T-cell (primary cell): ENCODE measurements at places on chromosomes 6 and 20.

DNA sequence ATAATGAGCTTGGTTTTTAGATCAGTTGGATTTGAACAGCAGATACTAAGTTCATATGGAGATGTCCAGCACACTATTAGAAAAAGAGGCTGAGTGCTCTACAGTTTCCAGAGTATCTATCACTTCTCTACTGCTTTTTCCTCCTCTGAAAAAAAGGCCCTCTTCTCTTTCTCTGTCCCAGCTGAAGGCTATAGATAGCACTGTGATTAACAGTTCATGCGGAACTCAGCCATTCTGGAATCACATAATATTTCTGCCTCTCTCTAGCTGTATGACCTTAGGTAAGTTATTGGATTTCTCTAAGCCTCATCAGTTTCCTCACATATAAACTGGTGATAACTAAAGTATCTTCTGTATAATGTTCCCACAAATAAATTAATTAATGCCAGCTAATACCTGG is 184.1 kb downstream of the UBE3D start:
- no peak for DNase-seq

GRCh38 chr6:122569230-122569771 is 40.9 kb upstream of the PKIB start:
- no peak for DNase-seq

- DNase-seq: no peak
Measured at GRCh38 chr6:166057431-166057830, 110.2 kb downstream of the TBXT start.

- no peak for DNase-seq
Measured at GRCh38 chr20:4896119-4896702, 105.1 kb downstream of the SLC23A2 start.

GRCh38 chr6:104625536-104625935 is 234.2 kb downstream of the HACE1 start:
- no peak for DNase-seq

DNA sequence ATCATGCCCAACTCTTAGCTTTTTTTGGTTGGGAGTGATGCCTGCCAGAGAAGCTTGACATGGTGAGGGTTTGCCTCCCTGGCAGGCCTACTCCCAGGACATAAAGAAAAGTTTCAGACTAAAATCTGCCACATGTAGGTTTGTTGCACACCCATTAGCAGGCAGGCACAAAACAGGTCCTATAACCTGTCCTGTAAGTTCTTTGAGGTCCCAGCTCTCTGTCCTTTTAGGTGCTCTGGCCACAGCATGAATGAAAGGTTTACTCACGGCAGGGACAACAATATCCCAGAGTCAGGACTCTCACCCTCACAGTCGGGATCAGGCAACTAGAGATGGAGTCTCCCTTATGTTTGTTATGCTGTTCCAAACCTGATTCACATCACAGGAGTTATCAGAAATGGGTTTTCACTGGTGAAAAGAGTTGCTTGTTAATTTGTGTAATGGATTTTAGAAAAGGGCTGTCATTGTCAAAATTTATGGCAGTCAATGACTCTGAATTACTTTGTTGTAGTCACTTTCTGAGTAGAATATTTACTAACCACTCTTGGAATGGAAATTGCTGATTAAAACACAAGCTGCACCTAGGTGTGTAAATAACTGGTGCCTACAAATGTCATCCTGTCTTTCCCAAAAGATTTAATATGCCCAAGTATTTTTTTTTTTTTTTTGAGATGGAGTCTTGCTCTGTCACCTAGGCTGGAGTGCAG is 5.8 kb upstream of the SRPK1 start:
- DNase-seq: no peak

DNA sequence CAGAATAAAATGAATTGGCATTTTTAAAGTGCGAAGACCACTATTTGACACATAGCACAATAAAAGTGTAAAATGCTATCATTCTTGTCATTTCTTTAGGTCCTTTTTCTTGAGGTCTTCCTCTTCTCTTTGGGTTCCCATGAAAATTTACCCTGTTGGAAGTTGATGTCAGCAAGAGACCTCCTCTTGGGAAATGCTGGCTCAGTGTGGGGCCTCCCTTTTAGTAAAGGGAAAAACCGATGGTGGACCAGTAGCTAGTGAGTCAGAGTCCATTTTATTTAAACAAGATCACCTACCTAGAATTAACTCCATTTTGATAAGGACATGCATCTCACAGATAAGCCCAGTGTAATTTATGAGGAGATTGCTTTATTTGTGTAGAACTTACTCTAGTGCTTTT is 37.7 kb upstream of the HLA-C start:
- no peak for DNase-seq

- no peak for DNase-seq
Measured at GRCh38 chr6:139990856-139991465, 616.5 kb upstream of the CITED2 start.

DNA sequence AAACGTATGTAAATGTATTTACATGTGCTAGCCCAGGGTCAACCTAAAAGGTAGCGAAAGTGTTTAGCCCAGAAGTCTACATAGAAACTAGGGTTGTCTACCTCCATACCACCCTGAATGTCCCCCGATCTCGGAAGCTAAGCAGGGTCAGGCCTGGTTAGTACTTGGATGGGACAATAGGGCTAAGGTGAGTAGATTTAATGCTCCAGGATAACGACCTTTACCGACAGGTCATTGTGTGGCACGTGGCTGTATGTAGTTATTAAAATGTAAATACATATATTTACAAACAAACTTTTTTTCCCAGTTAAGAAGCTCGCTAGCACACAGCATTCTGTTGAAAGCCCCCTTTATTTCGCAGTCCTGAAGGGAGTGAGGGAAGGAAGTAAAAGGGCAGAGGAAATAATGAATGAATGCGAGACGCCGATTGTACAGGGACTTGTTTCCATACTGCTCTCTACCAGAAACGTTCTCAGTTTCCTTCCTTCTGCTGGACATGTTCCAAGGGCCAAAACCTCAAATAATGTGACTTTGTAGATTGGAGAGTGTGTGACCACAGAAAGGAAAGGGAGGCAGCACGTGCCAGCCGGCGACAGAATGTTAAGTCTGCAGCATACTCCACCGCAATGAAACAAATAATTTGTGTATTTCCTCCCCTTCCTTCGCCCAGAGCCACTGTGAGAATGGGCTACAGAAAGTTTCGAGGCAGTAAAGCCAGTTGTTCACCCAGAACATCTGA is 612 bp downstream of the ADAT2 start:
- DNase-seq: peak; percentile 24

GRCh38 chr20:4691753-4692152 is 30.0 kb upstream of the PRND start:
- no peak for DNase-seq
